Erythroblast (primary cell): ENCODE measurements at places on chromosomes 5 and 9.

DNA sequence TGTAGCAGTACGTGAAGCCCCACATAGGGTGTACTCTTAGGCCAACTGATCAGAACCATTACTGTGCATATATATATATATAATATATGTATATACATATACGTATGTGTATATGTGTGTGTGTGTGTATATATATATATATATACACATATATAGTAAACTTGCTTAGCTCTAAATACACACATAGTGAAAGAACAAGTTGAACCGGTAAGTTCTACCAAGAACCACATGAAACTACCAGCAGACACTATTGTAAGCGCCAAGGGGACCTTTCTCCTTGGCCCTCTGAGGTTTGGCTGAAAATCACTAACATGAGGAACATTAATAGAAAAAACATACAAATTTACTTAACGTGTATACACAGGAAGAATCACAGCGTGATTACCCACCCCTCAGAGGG is 1.8 kb upstream of the TARS1 start:
- DNase-seq, result no peak

DNA sequence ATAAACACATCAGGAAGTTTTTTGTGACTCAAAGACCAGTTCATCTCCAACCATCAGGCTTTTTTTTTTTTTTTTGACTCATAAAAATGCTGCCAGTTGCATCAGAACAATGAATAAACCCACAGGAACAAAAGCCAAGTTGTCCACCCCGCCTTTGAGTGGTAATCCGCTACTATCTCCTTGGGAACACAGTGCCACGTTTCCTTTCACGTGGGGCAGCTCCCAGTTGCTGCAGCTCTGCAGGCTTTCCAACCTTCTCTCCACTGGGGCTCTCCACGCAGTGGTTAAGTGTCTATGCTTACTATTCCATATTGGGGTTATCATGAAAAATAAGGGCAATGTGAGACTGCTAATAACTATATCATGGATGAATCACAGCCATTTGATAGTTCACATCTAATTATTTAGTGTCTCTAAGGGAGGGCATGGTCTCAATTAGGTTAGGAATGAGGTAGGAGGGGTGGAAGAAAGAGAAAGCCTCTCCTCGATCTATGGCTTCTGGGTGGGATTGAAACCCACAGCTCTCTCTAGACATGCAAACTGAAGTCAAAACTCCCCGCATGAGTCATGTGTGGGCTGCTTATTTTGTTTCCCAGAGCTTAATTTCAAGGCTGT is 55.8 kb upstream of the ACTBL2 start:
- DNase-seq, result no peak

GRCh38 chr5:58740956-58741355 is 158.1 kb downstream of the RAB3C start:
- peak; percentile 44 for DNase-seq

- DNase-seq, result no peak
Measured at GRCh38 chr5:138435943-138436342, 2.9 kb upstream of the REEP2 start.
